ENCODE measurements at places on chromosomes 4 and X.

DNA sequence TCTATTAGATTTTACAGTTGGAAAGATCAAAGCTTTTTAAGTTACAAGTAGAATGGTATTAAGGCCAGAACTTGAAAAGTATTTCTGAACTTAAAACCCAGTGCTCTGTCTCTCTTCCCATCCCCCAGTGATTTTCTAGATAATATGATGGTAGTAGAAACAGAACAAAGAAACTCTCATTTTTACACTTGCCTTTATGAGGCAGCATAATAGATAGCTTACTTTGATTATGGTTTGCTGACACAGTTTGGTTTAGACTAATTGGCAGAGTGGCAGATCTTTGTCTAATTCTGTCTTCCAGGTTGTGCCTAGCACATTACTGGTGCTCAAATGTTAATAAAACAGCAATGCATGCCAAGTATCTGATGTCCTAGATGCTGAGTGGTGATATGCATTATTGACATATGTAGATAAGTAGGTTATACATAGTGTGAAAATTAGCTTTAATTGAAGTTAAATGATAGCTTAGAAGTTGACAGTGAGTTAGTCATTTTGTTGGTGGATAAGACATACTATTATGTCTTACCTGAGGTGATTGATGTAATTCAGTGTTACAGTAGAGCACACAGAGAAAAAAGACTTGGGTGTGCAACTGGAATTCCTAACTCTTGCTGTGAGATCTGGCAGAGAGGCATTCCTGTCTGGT is 4.3 kb upstream of the RAPGEF2 start:
- no peak for DNase-seq

GRCh38 chr4:127685292-127685691 is 44.9 kb upstream of the SLC25A31 start:
- DNase-seq, result no peak

DNA sequence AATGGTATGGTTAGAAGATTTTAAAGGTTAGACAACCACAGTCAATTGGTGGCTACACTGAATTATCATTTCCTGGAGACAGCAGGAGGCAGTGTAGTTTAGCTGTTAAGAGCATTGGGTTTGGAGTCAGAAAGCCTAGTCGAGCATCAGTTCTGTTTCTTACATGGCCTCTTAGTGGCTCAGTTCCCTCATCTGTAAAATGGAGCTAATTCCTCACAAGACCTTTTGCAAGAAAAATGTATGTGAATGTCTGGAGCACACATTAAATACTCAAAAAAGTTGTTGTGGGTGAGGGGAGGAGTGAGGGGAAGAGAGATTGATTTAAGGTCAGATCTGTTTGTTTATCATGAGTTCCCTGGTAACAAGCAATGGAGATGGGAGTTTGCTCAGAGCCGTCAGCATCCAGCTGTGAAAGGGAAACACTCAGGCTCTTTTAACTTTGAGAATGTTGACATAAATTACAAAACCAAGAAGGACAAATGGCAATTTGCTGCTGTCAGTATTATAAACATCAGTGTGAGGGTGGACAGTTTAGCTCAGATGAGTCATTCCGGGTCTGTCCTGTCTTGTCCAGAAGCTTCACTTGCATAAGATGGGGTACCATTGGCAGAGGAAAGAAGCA is 98.2 kb upstream of the PGRMC2 start:
- DNase-seq, result no peak

GRCh38 chrX:47129899-47130358 is 14.6 kb downstream of the NDUFB11 start:
- DNase-seq, result no peak

DNA sequence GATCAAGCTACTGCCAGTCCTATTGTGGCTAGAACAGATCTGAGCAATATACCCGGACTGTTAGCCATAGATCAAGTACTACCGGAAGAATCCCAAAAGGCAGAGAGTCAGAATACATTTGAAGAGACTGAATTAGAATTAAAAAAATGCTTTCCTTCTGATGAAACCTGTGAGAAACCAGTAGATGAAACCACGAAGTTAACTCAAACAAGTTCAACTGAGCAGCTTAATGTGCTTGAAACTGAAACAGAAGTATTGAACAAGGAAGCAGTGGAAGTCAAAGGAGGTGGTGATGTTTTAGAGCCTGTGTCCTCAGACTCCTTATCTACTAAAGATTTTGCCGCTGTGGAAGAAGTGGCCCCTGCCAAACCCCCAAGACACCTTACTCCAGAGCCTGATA is 46.8 kb downstream of the WDR44 start:
- no peak for DNase-seq

- DNase-seq, result peak; percentile 36
Measured at GRCh38 chr4:6441202-6441582, 31.2 kb downstream of the PPP2R2C start.

- DNase-seq, result no peak
Measured at GRCh38 chrX:147978931-147979330, 2.2 kb upstream of the FMR1NB start.

GRCh38 chr4:151908201-151908600 is 147.4 kb upstream of the GATB start:
- no peak for DNase-seq

DNA sequence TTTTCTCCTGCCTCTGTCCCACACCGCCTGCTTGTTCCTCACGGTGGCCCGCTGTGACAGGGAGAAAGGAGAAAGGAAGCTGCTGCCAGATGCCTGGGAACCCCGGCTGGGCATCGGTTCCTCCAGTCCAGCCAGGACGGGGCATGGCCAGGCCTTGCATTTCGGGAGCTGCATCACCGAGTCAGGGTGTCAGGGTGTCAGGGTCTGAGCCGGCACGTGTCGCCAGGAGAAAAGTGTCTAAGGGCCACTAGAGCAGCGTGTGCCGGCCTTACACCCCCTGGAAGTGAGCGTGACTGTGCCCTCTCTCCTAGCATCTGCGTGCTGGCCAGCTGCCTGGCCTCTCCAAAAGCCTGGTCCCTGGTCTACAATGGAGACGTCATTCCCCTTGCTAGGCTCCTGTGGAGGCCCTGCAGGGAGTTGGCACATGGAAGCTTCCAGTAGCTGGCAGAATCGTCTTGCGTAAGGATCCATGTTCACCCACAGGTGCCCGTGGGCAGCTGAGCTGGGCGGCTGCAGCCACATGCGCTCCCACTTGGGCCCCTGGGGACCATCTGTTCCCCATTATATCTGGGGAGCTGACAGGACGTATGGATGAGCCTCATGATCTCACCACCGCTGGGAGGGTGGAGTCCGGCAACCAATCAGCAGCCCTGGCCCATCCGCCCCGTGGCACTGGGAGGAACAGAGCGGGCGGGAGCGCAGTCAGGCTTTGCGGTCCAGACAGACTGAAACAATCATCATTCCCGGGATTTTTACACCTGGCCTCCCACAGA is 39.9 kb upstream of the HMX1 start:
- peak; percentile 57 for DNase-seq

GRCh38 chr4:7845493-7846128 is 94.0 kb downstream of the AFAP1 start:
- no peak for DNase-seq

- DNase-seq, result no peak
Measured at GRCh38 chr4:174305961-174306360, 22.2 kb downstream of the CEP44 start.

Measured in upper lobe of right lung (tissue), 1 donor.